NCI-H1092 treated with DMSO at 0.1 percent for 48 hours (cell line): ENCODE measurements at places on chromosomes 4 and X.

GRCh38 chr4:161869511-161869910 is 294.3 kb downstream of the FSTL5 start:
- DNase-seq: no peak

DNA sequence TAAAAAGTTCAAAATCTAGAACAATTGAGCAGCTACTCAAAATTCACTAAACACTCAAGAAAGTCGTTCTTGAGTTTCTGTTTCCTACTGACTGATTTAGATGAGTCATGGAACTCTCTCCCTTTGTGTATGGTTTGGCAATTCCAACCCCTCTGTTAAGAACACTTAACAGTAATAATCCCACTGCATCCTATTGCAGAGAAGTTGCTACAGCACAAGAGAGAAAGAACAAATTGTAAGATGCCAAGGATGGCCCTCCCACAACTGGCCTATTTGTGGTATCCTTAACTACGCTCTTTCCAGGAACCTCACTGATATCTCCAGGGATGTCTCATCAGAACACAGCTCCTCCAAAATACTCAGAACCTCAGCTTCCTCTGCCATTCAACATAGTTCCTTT is 701.8 kb upstream of the TENM3 start:
- no peak for DNase-seq

- no peak for DNase-seq
These were observed 10.3 kb downstream of the FGF2 start for GRCh38 chr4:122836941-122837340.

GRCh38 chrX:41025926-41026701 is 59.1 kb upstream of the USP9X start:
- DNase-seq: no peak

DNA sequence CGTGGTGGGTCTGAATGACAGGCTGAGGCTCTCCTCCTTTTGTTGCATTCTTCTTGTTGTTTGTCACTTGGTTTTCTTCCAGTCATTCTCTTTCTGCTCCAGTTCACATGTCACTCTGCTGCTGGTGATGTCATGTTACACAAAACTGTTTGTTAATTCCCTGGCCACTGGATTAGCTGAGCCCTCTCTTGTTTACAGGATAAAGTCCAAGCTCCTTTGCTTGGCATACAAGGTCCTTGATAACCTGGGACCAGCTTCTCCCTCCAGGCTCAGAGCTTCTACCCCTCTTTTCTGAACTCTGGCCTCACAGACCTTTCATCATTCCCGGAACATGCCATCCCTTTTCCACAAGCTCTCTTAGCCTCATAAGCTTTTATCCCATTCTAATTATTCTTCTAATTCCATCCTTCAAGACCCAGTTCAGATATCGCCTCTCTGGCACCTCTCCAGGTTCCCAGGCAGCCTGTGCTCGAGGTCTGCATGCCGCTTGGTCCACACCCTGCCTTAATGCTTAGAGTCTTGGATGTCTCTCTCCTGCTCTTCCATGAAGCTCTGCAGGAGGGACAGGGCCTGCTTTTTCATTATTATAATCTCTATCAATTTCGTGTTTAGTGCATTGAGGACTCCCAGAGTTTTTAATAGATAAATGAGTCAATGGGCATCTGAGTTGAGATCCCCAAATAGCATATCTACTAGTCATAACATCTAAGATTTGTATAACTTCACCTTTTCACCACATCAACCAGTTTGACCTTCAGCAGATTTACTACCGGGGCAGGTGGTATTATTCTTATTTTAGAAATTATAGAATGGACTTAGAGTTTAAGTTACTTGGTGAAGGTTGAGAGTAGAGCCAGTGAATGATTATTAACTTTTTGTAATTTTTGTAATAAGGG is 98.7 kb downstream of the TMEM131L start:
- DNase-seq: no peak

- no peak for DNase-seq
These were observed 196.8 kb upstream of the RPS6KA3 start for GRCh38 chrX:20463296-20464075.

- DNase-seq: no peak
These were observed 353.4 kb upstream of the TACR3 start for GRCh38 chr4:104073229-104073628.

GRCh38 chr4:2823671-2824328 is 19.8 kb upstream of the ADD1 start:
- no peak for DNase-seq

DNA sequence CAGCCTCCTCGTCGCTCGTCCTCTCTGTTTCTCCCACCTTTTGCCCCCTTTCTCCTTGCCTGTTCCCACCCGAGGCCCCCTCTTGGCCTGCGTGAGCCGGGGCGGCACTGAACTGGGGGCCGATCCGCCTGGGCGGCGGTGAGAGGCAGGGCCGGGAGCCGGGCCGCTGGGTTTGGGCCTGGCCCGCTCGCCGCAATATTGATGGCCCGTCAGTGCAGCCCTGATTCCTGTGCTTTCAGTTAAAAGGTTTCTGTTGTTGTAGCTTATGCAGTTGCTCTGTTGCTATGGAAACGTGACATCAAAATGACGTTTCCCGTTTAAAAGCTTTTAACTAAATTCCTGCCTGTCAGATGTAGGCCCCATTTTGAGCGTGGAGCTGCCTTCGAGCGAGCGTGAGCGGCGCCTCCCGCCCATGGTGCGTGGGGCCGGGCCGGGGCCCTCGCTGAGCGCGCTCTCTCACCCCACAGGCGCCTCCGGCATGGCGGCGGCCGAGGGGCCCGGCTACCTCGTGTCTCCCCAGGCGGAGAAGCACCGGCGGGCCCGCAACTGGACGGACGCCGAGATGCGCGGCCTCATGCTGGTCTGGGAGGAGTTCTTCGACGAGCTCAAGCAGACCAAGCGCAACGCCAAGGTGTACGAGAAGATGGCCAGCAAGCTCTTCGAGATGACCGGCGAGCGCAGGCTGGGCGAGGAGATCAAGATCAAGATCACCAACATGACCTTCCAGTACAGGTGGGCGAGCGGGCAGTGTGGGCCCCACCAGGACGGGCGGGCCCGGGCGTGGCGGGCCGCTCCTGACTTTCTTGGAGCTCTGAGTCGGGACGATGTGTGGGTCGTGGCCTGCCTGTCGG is at the start of gene MSANTD1:
Gene MSANTD1, plus strand, starts transcription at position 349 of the 851 bp plus-strand sequence. Its CDS starts 64 bp downstream, at position 413.
- no peak for DNase-seq

- no peak for DNase-seq
These were observed 768 bp upstream of the CXCL10 start for GRCh38 chr4:76024065-76024464.
